ENCODE measurements at places on chromosomes 7 and 10. TPM values are rescaled to one million over a fixed set of nuclear protein-coding genes. Genes with fewer than 3 reads are reported as not detected.

Gene CHST15
- polyA plus RNA-seq, result 24.5 TPM

Gene UCMA
- not detected for polyA plus RNA-seq

Gene EPO
- polyA plus RNA-seq, result not detected

Gene C10orf62
- polyA plus RNA-seq, result 0.05 TPM

Gene SSC4D
- polyA plus RNA-seq, result 0.93 TPM

Gene HKDC1
- polyA plus RNA-seq, result 0.26 TPM

Gene UCN3
- not detected for polyA plus RNA-seq

Gene GAD2
- polyA plus RNA-seq, result not detected

Gene SNX10
- polyA plus RNA-seq, result 11.4 TPM

GRCh38 chr7:51070151-51070550 is 246.5 kb downstream of the COBL start:
- DNase-seq, result peak; percentile 11

DNA sequence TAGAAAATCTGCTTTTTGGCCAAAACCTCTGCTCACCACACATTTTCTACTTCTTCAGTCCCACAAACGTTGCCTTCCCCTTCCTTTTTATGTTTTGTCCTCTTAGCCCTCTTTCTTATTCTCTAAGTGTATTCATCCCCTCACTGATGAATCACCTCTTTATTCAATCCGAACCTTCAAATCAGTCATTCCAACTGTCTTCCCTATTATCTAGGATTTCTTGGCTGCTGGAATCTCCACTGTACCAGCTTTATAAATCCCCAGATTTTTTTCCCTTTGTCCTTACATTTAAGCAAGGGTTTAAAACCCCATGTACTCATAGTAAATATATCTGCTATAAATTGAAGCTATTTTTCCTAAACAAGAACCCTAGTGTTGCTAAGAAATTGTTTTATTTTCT is 176.9 kb downstream of the SEMA3A start:
- no peak for DNase-seq

- no peak for DNase-seq
Measured at GRCh38 chr7:105444342-105444987, 55.7 kb upstream of the SRPK2 start.

GRCh38 chr10:129099992-129100391 is 367.0 kb upstream of the MGMT start:
- no peak for DNase-seq

GRCh38 chr10:130762491-130762890 is 549.0 kb downstream of the TCERG1L start:
- DNase-seq, result no peak

DNA sequence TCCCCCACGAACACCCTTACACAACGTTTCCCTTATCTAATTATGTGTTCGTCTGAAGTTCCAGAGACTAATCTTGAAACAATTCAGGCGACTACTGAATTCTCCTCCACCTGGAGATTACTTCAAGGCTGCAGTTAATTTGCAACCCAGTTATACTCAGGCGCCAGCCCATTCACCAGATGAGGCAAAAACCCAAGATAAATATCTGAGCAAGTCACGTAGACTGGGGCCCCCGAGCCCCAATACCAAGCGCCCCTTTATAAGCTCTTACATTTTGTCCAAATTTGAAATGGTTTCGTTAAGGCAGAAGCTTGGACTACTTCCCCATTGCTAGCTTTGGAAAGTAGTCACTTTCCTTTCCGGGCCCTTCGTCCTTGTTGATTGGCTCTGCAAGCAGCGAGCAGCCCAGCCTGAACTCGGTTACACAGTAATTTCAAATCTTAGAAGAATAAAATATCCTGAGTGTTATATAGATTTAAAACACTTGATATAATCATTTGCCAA is 1.2 kb downstream of the TPK1 start:
- no peak for DNase-seq

GRCh38 chr10:119030421-119031250 is 1.1 kb downstream of the NANOS1 start:
- DNase-seq, result peak; percentile 46

DNA sequence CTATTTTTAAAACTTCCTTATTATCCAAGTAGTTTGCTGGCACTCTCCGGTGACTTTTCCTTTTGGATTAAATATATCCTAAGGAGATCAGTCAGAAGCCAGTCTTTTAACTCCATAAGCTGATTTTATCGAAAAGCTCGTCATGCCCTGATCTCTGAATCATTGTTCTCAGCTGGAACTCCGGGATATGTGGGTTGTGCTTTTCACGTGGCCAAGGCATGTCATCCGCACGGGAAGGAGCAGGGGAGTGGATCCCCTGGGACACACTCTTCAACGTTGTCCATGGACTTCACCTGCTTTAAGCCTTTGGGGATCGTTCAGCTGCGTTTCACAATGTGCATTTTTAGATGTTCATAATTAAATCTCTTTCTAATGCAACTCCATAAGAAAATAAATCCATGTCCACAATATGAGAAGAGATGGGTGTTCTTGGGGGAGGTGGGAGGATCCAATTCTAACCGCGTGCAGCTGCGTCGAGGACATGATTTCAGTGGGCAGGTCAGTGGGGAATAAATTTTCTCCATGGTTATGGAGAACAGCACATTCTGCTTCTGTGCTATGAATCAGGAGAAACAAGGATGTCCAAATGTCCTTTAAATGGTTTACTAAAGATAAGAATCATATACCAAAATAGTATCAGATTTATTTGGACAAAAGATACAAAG is 229.5 kb upstream of the ADARB2 start:
- DNase-seq, result peak; percentile 13

GRCh38 chr7:155161690-155162089 is 91.6 kb downstream of the HTR5A start:
- no peak for DNase-seq

- no peak for DNase-seq
Measured at GRCh38 chr7:72025381-72025960, 386.7 kb downstream of the CALN1 start.

DNA sequence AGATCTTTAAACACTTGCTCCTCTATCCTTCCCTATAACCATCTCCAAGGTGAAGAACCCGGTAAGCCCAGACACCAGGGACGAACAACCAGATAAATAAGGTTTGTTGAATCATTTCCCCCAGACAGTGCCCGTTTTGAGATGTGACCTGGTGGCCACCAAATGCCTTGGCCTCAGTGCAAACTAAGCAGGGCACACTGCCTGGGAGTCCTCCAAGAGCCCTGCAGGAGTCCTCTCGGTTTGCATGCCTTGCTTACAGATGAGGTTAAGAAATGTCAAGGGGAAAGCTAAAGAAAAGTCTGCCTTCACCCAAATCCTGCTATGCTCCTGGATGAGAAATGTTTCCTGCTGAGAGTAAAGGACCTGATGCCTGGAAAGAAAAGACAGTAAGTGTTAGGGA is 31.6 kb downstream of the SLIT1 start:
- DNase-seq, result no peak

- DNase-seq, result no peak
Measured at GRCh38 chr10:17354781-17355180, 99.6 kb downstream of the ST8SIA6 start.

DNA sequence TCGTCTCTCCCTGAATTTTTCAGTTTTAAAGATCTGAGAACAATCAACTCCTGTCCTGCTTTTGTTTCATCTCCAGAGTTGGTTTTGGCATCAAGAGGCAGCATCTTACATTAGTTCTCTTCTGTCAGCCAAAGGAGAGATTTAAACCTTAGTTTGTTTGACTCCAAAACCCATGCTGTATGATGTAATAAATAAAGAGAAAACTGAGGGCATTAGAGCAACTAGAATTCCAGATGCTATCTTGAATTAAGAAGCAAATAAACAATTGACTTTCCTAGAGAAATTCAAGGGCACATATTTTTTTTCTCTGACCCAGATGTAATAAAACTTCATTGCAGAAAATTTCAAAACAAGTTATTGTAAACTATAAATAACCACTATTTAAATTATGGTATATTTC is 54.4 kb downstream of the INHBA start:
- no peak for DNase-seq

GRCh38 chr7:103524042-103524907 is 78.3 kb upstream of the SLC26A5 start:
- DNase-seq, result peak; percentile 17

GRCh38 chr10:95254629-95255028 is 36.2 kb downstream of the PDLIM1 start:
- peak; percentile 46 for DNase-seq

DNA sequence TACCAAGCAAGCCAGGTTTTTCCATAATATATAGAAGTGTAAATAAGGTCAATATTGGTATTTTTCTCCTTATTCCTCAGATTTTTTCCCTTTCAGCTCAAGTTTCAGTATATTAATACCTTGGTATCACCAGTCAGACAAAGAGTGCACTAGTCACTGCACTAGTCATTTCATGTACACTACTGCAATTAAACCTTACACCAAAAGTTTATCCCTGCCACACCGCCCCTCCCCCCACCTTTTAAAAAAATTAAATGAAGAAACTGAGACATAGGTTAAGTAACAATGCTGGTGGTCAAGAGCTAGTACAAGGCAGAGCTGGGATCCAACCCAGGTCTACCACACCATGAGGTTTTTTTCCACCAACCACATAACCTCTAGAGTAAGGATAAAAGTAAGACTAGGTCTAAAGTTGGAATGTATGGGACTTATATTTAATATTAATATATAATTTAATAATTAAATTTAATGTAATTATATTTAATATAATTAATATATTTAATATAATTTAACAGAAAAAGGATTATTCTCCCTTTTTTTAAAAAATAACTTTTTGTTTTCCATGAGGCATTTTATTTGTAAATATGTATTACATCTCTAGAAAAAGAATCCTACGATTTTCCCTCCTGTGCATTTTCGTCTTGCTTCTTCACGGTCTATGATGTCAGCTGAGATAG is 68.5 kb downstream of the NT5C2 start:
- no peak for DNase-seq

- DNase-seq, result no peak
Measured at GRCh38 chr10:50554995-50555568, 68.7 kb downstream of the SGMS1 start.

GRCh38 chr10:124236816-124237215 is 143.4 kb upstream of the CHST15 start:
- no peak for DNase-seq

GRCh38 chr10:54650547-54650946 is 150.5 kb downstream of the PCDH15 start:
- DNase-seq, result no peak

DNA sequence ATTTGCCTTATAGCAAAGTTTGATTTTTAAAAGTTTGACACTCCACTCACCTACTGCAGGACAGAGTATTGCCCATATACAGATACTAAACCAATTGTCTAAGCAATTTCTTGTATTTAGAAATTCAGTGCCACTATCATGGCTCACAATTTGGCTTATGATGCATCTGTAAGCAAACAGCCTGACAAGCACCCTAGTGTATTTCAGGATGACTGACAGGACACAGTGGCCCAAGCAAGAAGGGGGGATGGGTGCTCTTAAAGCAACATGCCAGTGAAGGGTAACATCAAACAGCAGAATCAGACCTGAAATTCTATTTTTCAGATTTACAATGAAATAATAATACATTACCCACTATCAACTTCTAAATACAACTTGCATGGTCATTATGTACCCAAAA is 30.5 kb downstream of the CTNNA3 start:
- no peak for DNase-seq

DNA sequence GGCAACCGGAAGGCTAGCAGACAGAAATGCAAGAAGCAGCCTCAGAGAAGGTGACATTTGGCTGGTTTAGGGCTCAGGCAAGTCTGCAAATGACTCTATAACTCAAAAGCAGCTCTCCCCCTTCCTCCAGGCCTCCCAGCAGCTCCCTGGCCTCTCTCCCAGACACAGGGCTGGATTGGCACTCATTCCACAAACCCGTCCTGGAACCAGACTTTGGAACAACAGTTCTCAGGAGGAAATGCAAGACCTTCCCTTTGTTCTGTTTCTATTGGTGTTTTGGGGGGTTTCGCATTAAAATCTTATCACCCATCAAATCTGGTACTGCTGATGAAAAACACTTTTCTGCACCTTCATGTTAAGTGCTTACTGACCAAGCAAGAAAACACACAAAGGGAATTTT is 40.3 kb upstream of the EFCAB10 start:
- no peak for DNase-seq

DNA sequence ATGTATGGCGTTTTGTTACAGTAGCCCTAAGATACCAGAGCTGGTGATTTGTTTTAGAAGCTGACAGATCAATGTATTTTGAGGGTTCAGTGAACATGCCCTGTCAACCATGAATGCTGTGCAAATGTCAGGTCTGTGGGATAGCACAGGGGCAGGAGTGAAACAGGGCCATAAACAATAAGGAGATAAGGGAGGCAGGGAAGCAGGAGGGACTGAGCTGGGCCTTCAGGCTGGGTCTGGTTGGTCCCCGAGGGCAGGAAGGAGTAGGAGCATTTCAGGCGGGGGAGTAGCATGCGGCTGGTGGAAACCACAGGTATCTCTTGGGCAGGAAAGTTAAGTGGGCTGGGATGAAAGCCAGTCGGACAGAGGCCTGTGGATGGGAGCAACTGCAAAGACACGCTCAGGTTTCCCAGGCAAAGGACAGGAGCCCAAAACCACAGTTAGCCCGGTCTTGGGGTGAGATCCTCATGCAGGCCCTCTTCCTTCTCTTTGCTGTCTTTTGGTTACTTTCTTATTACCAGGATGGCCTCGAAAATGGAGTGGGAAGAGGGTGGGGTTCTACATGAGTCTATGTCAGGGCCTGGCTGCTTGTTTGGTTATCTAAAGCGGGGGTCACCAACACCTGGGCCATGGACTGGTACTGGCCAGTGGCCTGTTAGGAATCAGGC is 69.5 kb upstream of the SEPHS1 start:
- DNase-seq, result peak; percentile 50

- no peak for DNase-seq
Measured at GRCh38 chr7:151814400-151815009, 62.4 kb downstream of the PRKAG2 start.

GRCh38 chr7:20395511-20395910 is 64.8 kb downstream of the ITGB8 start:
- DNase-seq, result no peak

- DNase-seq, result peak; percentile 97
Measured at GRCh38 chr10:24463611-24464426, 254.9 kb downstream of the KIAA1217 start.

- DNase-seq, result no peak
Measured at GRCh38 chr10:86389441-86390193, 23.0 kb upstream of the GRID1 start.

DNA sequence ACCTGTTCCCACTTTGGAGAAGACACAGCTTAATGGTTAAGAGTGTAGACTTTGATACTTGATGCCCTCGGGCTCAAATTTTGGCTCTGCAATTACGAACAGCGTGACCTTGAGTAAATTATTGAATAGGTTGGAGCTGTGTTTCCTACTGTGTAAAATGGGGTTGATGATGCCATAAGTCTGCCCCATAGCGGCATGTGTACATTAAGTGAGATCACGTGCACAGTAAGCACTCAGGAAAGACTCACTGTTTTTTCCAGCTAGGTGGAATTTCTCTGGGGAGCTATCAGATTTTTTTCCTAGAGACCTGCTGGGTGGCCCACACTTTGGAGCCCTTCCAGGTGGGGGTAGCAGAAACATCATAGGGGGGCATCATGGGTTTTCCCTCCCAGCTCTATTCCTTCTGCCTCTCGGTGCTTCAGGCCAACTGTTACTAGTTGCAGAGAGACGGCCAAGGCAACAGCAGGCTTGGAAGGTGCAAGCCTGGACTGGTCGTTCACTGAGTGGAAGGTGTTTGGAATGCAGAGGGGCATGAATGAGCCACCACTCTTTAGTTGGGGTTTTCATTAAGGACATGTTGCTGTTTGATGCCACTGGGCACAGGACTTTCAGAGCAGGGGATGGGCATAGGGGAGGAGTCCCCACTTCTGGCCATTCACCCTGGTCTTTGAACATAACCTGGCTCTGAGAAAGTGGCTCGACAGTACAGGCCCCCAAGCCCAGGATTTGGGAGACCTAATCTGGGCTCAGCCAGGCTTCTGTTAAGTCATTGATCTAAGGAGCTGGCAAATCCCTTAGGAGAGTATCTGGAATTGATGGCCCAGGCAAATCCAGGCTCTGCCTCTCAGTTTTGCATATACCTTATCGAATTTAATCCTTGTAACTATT is 64.0 kb downstream of the SYPL1 start:
- DNase-seq, result peak; percentile 64

All from mammary epithelial cell (primary cell).